ENCODE measurements at places on chromosomes 11 and 22. TPM values are rescaled to one million over a fixed set of nuclear protein-coding genes. Genes with fewer than 3 reads are reported as not detected.

C22orf42 gene
- not detected for total RNA-seq

ENTHD1 gene
- total RNA-seq, result not detected

GRCh38 chr11:118406599-118407166 lies 5.3 kb downstream of the ATP5MG start:
- no peak for DNase-seq
- no peaks in the 10 kb centered on the region for H3K36me3 ChIP-seq
- H3K27me3 ChIP-seq, result no peaks in the 10 kb centered on the region
- no peak overlapping the region for H3K27ac ChIP-seq

GRCh38 chr11:2924821-2925675 lies 4.2 kb downstream of the PHLDA2 start:
- peaks cover 8% of the 10 kb centered on the region for H3K27me3 ChIP-seq
- no peak overlapping the region for H3K27ac ChIP-seq
- no peaks in the 10 kb centered on the region for H3K36me3 ChIP-seq
- H3K4me3 ChIP-seq, result no peak overlapping the region

- H3K27me3 ChIP-seq, result peaks cover 3% of the 10 kb centered on the region
- peaks cover 3% of the 10 kb centered on the region for H3K4me1 ChIP-seq
- no peak overlapping the region for H3K4me3 ChIP-seq
Measured at GRCh38 chr22:29385748-29386147, 2.6 kb downstream of the AP1B1 start.

DNA sequence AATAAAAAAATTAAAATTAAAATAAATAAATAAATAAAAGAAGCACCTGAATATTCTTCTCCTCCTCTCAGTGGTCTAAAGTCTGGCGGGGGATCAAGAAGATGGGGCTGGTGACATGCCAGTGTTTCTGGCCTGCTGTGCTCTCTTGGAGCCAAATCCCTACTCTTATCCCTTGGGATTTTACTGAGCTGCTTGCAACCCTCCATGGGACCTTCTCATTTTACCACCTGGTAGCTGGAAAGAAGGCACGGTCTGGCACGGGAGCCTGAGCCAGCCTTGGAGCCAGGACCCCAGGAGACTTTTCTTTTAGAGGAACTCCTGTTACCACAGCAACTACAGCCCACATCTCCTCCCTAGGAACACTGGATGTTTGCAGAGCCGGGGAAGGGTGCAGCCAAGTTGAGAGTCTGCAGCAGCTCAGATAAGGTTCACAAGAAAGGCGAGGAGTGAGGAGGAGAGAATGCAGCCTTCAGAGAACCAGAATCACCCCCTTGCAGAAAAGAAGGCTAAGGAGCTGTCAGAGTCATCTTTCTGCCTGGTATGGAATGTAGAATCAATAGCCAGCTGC lies 21.4 kb downstream of the CD6 start:
- no peak overlapping the region for H3K4me3 ChIP-seq
- H3K27me3 ChIP-seq, result no peaks in the 10 kb centered on the region
- no peaks in the 10 kb centered on the region for H3K36me3 ChIP-seq
- peaks cover 15% of the 10 kb centered on the region for H3K4me1 ChIP-seq
- DNase-seq, result no peak

GRCh38 chr11:69360606-69361005 lies 66.7 kb downstream of the MYEOV start:
- no peak for DNase-seq
- no peaks in the 10 kb centered on the region for H3K4me1 ChIP-seq
- no peak overlapping the region for H3K27ac ChIP-seq
- H3K4me3 ChIP-seq, result no peak overlapping the region
- no peaks in the 10 kb centered on the region for H3K36me3 ChIP-seq
- no peaks in the 10 kb centered on the region for H3K27me3 ChIP-seq

DNA sequence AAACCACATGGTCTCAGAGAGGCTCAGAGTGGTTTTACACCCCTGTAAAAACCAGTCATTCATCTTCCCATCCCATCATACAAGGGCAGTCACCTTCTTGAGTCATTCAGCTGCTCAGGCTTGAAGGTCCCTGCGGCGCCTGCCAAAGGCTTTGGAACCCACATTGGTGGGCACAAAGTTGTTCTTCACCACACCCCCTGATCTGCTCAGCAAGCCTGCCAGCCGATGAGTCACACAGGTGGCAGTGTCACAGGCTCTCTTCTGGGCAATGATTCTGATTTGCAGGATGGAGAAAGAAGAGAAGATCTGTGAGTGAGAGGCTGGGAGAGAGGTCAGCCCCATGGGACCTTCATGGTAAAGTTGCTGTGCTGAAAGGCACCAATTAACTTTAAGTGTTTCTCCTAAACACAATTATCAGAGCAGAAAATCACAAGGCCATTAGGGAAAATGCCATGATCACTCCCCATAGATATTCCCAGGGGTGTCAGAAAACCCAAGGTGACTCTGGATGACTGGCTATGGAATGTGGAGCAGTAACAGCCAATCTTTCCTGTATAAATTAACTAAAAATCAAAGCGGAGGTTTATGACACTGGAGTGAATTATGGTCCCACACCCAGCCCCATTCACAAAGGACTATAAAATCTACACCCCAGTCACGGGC lies 4.4 kb downstream of the CALCA start:
- H3K27me3 ChIP-seq, result peaks cover 11% of the 10 kb centered on the region
- H3K4me3 ChIP-seq, result no peak overlapping the region
- H3K4me1 ChIP-seq, result peaks cover 9% of the 10 kb centered on the region

- no peaks in the 10 kb centered on the region for H3K36me3 ChIP-seq
- H3K4me3 ChIP-seq, result no peak overlapping the region
- H3K27ac ChIP-seq, result no peak overlapping the region
- H3K27me3 ChIP-seq, result no peaks in the 10 kb centered on the region
Measured at GRCh38 chr11:110065189-110065588, 28.0 kb upstream of the ZC3H12C start.

- H3K27ac ChIP-seq, result no peak overlapping the region
- no peaks in the 10 kb centered on the region for H3K4me1 ChIP-seq
- no peak for DNase-seq
- peaks cover 10% of the 10 kb centered on the region for H3K27me3 ChIP-seq
Measured at GRCh38 chr22:27647540-27647939, 154.0 kb downstream of the MN1 start.

GRCh38 chr11:103730131-103730940 lies 306.1 kb upstream of the DDI1 start:
- peaks cover 20% of the 10 kb centered on the region for H3K36me3 ChIP-seq
- H3K4me3 ChIP-seq, result no peak overlapping the region
- no peaks in the 10 kb centered on the region for H3K27me3 ChIP-seq
- no peak for DNase-seq
- H3K4me1 ChIP-seq, result peaks cover 7% of the 10 kb centered on the region

All from glutamatergic neuron (in vitro differentiated cells).